ENCODE measurements at places on chromosomes 3 and 15. TPM values are rescaled to one million over a fixed set of nuclear protein-coding genes. Genes with fewer than 3 reads are reported as not detected.

The SNUPN gene
- total RNA-seq, result 22.5 TPM

The CYP8B1 gene
- total RNA-seq, result 0.14 TPM

The P2RY13 gene
- total RNA-seq, result 2.7 TPM

The MYNN gene
- 15.0 TPM for total RNA-seq

The UBAP1L gene
- total RNA-seq, result 3.7 TPM

Measured in posterior vena cava (tissue), 2 donors.